CD4-positive, alpha-beta T cell treated with Interleukin-2 at 100 ng/mL for 4 hours (primary cell): ENCODE measurements at places on chromosomes 7 and 10.

GRCh38 chr7:113087071-113087998 lies 708 bp upstream of the GPR85 start:
- DNase-seq, result no peak

DNA sequence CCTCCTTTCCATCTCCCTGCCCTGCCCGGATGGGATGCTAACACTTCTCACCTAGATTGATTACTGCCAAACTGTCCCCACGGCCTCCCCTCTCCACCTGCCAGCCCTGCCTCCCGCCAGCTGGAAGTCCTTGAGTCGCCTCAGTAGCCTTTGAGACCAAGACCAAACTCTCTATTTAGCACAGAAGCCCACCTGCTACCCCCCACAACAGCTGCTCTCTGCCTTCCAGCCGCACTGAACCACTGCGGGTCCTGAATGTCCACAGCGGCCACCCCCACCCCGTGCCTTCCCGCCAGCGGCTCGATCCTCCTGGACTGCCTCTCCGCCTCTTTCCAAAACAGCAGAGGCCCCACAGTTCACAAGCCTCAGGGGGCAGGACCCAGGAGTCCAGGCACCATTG lies 39.0 kb downstream of the FKBP6 start:
- DNase-seq, result no peak

- DNase-seq, result no peak
These were observed 1077.1 kb upstream of the C7orf33 start for GRCh38 chr7:147513451-147513850.

- no peak for DNase-seq
These were observed 76.7 kb downstream of the ANK3 start for GRCh38 chr10:60312818-60313588.

GRCh38 chr10:43131906-43132305 lies 6.3 kb upstream of the CSGALNACT2 start:
- no peak for DNase-seq

- DNase-seq, result no peak
These were observed 310.4 kb downstream of the CAMK1D start for GRCh38 chr10:12659706-12660105.

GRCh38 chr7:32587411-32587948 lies 92.2 kb downstream of the AVL9 start:
- no peak for DNase-seq

- peak; percentile 16 for DNase-seq
These were observed 72.8 kb downstream of the CCNY start for GRCh38 chr10:35409094-35409582.

DNA sequence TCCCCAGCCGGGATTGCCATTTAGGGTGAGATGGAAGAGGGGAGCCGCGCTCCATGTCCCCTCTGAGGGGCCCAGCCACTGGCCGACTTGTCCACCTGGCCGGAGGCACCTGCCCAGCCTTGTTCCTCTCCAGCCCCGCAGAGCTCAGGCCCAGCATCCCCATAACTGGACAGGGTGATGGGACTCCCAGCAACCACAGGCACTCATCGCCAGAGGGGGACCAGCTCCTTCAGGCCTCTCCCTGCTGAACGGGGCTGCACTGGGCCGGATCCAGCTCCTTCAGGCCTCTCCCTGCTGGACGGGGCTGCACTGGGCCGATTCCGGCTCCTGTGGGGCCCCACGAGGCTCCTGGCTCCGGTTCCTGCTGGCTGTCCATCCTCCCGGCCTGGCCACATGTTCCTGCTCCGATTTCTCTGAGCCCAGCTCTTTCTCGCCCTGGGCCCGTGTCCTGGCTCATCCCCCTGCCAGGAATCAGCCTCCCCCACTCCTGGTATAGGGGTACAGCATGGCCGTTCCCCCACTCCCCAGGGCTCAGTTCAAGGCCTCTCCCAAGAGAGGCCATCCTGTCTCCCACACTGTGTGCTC lies 56.1 kb upstream of the ADGRA1 start:
- no peak for DNase-seq

DNA sequence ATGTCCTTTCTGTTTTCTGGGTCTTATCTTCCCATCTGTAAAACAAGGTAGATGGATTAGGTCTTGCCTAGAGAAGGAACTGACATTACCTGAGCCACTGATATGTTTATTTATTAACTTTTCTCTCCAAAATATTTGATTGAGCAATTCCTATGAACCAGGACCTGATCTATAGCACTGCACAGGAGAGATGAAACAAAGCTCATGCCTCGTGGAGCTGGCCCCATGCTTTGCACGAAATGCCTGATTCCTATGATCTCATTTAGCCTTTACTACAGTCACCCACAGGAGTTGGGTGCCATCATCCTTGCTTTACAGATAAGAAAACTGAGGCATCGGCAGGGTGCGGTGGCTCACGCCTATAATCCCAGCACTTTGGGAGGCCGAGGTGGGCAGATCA lies 48.2 kb upstream of the ZMIZ1 start:
- no peak for DNase-seq

DNA sequence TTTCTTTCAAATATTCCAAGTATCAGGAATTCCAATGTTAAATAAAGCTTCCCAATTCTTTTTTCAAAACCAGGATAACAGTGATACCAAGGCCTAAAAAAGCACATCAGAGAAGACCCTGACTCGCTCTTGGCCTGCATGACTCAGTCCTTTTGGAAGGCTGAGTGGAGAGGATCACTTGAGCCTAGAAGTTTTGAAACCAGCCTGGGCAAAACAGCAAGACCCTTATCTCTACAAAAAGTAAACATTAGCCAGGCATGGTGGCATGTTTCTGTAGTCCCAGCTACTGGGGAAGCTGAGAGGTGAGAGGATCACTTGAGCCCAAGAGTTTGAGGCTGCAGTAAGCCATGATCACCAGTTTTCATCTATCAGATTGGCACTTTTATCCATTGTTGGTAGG lies 18.7 kb downstream of the NFE2L3 start:
- DNase-seq, result no peak

DNA sequence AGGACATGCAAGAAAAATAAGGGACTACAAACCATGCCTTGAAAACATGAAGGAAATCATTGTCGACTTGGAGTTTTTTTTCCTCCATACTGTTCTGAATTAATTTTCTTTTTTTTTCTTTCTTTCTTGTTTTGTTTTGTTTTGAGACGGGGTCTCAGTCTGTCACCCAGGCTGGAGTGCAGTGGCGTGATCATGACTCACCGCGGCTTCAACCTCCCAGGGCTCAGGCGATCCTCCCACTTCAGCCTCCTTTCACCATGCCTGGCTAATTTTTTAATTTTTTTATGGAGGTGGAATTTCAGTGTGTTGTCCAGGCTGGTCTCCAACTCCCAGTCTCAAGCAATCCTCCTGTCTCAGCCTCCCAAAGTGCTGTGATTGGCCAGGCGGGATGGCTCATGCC lies 11.6 kb downstream of the UCMA start:
- DNase-seq, result no peak

DNA sequence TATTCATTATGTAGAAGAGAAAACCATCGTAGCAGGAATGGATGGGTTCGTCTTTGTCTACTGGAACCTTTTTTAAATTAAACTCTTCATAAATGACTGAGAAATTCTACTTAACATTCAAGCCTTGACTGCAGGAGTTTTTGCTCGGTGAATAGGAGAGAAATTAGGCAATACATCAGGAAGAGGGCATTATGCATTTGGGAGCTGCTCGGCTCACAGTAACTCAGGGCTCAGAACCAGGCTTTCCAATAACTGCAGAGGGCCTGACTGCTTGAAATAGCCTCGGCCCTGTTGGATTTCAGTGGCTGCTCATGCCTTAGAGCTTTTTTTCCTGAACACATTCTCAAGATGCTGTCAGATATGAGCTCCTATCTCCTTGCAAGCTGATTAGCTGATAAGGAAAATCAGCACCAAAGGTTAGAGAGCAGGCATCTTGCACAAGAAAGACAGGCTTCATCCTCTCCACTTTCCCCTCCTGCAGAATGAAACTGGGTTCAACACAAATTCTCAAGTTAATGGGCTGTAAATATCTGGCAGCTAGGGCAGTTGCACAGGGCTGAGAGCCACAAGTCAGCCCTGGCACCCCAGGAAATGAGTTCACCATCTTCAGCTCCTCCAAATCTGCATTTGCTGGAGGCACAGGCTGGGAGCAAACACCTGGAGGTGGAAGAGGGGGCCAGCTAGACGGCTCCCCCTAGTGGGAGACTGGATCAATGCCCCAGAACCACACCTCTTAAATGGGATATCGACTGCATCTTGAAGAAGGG lies 24.3 kb downstream of the TECTB start:
- DNase-seq, result peak; percentile 30

GRCh38 chr7:147563669-147564068 lies 1026.9 kb upstream of the C7orf33 start:
- no peak for DNase-seq

DNA sequence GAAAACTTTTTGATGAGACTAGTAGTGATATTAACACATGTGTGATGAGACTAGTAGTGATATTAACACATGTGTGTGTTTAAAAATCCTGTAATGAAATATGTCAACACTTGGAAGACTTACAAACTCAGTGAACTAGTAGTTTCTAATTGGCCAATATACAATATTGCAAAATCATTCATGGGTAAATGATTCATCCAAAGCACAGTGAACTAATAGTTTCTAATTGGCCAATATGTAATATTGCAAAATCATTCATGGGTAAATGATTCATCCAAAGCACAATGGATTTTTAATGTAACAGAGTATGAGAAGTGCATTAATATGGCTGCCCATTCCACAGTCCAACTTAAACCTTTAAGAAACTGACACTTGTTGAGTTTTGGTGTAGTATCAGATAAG lies 77.8 kb downstream of the ATAD1 start:
- no peak for DNase-seq

DNA sequence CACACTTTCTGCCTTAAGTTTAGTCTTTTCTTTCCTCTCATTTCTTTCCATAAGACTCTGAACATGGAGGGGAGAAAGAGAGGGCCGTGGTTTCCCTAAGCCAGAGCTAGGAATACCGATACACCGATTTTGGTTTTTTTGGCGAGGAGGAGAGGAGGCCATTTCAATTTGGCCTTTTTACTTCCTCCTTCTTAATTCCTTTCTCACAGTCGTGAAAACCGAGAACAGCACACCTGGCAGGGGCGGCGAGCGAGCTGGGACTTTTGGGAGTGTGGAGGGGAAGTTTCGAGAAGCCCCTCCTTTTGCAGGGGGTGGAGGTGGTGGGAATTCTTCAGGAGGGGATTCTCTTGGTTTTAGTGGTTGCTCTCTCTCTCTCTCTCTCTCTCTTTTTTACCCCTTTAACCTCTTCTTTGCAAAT lies 6.2 kb downstream of the GATA3 start:
- DNase-seq, result no peak

- no peak for DNase-seq
These were observed 43.4 kb downstream of the ADCYAP1R1 start for GRCh38 chr7:31095286-31096197.

GRCh38 chr7:1567049-1567771 lies 2.6 kb downstream of the PSMG3 start:
- no peak for DNase-seq

- DNase-seq, result no peak
These were observed 132.9 kb downstream of the OAT start for GRCh38 chr10:124285587-124286527.

DNA sequence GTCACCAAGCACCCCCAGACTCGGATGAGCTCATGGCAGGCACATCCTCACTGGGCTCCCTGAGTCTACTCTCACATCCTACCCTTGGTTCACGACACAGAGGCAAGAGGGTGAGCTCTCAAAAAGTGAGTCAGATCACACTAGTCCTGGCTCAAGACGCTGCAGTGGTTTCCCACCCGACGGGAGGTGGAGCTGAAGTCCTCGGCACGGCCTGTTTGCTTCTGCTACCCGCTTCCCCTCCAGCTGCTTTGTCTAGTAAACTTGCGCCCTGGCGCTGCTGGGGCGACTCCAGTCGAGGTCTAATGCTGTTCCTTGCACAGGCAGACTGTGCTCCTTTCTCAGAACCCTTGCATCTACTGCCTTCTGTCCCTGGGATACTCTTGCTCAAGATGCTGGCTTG lies 13.5 kb upstream of the SFMBT2 start:
- peak; percentile 38 for DNase-seq

DNA sequence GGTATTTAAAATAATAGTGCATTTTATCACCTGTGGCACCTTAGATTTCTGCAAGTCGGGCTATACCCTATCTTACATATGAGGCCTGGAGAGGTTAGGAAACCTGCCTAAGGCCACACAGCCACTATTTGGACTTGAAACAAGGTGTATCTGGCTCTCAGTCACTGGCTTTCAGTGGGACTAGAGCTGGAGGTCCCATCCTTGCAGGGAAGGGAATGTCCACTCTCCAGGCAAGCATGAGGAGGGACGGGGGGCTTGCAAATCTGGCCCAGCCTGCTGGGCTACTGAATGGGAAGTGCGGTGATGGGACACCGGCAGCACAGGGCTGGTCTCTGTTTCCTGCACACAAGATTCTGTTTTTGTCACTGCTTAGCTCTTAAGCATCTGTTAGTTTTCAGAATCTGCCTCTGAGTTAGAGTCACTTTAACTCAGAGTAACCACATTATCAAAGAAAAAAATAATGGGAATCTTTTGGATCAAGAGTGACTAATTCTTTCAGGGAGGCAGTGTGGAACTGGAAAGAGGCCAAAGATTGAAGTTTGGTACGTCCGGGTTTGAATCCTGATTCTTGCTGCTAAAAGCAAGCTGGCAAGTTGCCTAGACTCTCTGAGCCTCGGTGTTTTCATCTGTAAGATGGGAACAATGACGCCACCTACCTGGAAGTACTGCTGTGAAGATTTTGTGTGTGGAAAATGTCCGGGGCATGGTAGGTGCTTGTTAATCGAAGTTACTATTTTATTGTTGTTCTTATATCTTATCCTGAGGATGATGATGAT lies 33.8 kb upstream of the HABP2 start:
- no peak for DNase-seq

GRCh38 chr7:28190077-28190710 lies 9.6 kb upstream of the JAZF1 start:
- no peak for DNase-seq

GRCh38 chr7:118061386-118061785 lies 122.6 kb upstream of the LSM8 start:
- no peak for DNase-seq

DNA sequence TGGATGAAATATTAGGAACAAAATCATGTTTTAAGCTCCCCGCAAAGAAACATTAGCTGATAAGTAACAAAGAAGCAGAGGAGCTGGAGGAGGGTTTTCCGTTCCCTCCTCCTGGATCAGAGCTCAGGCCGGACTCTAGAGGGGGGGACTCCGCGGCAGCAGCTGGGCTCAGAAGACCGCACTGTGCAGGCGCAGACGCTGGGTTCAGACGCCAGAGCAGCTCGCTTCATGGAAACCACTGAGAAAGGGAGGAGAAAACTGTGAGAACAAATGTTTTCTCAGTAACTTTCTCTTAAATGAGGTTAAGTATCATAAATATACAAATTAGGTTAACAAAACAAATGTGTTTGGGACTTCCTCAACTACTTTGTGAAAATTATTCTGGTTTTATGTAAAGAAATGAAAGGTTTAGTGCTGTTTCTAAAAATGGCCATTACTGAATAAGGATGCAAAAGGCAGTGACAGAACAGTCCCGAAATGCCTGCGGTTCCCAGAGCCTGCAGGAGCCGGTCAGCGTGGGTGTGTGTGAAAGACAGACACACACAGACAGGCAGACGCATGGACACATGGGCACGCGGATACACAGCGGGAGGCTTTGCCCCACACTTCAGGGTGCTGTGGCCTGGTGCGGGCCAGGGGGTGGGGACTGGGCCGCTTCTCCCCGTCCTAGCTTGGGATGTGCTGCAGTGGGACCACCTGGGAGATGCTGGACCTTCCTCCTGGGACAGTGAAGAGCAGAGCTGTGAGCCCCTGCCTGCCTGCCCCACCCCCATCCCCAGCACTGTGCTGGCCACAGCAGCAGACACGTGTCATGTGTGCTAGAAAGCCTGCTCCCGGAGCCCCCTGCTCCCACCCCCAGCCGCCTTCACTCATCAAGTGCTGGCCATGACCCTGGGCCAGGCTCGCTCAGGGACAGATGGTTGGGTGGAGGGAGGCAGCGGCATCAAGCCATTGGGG lies 20.3 kb upstream of the ADGRA1 start:
- no peak for DNase-seq
